Osteoblast (primary cell): ENCODE measurements at places on chromosomes 11 and 22.

GRCh38 chr22:38163844-38164550, 17.6 kb downstream of the PLA2G6 start:
- peak; percentile 58 for DNase-seq

GRCh38 chr22:27105142-27106025, 448.0 kb downstream of the MIAT start:
- DNase-seq = peak; percentile 92

DNA sequence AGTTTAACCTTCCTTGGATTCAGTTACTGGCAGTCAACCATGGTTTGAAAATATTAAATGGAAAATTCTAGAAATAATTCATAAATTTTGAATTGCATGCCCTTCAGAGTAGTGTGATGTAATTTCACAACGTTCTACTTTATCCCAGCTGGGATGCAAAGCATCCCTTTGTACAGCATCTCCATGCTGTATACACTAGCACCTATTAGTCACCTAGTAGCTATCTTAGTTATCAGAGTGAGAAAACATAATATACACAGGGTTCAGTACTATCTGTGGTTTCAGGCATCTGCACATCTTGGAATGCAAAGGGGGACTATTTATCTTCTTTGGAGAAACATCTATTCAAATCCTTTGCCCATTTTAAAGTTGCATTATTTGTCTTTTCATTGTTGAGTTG, 30.8 kb downstream of the CBL start:
- DNase-seq = peak; percentile 62

GRCh38 chr11:73390601-73391565, 14.7 kb downstream of the RELT start:
- peak; percentile 71 for DNase-seq

DNA sequence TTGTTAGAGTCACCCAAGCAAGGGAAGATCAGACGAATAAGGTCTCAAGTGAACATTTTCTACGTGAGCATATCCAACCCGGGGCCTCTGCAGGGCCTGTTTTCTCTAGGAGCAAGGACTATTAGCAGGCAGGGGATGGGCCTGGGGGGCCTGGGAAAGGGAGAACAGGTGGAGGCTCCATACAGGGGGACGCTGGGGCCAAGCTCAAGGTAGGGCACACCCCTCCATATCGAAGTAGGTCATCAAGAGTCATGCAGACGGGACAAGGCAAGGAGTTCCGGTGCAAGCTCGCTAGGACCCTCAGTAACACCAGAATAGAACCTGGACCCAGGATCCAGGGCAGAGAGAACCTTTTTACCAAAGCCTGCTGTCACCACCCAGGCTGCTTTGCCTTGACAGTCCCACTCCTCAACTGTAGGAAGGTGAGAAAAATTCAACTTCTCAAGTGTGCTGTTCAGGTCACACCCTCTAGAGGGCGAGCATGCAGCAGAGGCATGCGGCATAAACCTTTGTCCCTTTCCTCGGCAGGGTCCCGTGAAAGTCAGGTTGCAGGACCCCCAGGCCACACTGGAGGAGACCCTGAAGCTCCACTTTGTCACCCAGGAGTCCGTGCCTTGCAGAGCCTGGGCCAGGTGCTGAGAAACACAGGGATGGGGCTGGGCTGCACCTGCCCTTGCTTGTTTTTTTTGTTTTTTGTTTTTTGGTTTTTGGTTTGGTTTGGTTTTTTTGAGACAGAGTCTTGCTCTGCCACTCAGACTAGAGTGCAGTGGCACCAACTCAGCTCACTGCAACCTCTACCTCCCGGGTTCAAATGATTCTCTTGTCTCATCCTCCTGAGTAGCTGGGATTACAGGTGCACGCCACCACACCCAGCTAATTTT, 8.6 kb upstream of the APOBEC3B start:
- peak; percentile 14 for DNase-seq

- DNase-seq = peak; percentile 96
Observed at GRCh38 chr11:2382936-2383851, 6.1 kb downstream of the CD81 start.

DNA sequence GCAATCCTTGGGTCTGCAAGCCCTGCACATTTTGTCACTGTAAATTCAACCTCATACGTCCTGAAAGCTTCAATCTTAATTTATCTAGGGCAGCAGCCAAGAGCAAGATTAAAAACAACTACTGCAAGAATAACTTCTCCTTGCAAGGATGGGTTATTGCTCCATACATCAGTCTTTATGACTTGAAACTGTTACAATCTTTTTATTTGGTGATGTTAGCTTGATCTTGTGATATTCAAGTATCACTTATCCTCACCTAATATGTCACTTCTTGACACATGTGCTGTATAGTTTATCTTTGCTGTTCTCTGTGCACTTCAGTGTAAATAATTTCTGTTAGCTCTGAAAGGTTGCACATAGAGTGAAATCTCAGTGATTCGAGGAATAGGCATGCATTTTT, 14.7 kb upstream of the APLP2 start:
- no peak for DNase-seq

GRCh38 chr22:37229805-37230672, 14.0 kb downstream of the RAC2 start:
- peak; percentile 89 for DNase-seq
